Liver (tissue), 10 donors: ENCODE measurements at places on chromosomes 2 and 18. TPM values are rescaled to one million over a fixed set of nuclear protein-coding genes. Genes with fewer than 3 reads are reported as not detected.

GRCh38 chr2:9345343-9345742 lies 78.0 kb downstream of the ITGB1BP1 start:
- no peak for DNase-seq

POTEJ gene
- polyA plus RNA-seq, result not detected

- DNase-seq, result no peak
Measured at GRCh38 chr2:236943841-236944513, 141.7 kb upstream of the COPS8 start.

- peak; percentile 40 for DNase-seq
Measured at GRCh38 chr2:28750316-28751251, 1.0 kb upstream of the PPP1CB start.

SLC38A11 gene
- 0.54 TPM for polyA plus RNA-seq

- DNase-seq, result no peak
Measured at GRCh38 chr2:209416913-209417312, 6.9 kb upstream of the MAP2 start.

DNA sequence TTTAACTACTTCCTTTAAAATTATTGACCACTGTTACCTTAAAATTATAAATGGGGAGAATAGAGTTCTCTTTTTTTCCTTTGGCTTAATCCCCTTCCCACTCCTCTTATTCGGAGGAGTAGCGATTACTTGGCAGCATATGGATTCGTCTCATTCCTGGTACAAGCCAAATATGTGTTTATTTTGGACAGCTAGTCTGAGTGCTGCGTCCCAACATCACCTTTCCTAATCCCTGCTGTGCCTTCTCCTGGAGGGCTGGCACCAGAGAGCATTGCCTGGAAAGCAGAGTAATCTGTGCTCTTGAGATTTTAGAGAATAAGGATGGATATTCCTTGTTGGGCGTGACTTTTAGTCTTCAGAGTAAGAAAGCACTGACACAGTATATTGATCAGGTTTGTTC lies 185.6 kb downstream of the AGAP1 start:
- no peak for DNase-seq

DNA sequence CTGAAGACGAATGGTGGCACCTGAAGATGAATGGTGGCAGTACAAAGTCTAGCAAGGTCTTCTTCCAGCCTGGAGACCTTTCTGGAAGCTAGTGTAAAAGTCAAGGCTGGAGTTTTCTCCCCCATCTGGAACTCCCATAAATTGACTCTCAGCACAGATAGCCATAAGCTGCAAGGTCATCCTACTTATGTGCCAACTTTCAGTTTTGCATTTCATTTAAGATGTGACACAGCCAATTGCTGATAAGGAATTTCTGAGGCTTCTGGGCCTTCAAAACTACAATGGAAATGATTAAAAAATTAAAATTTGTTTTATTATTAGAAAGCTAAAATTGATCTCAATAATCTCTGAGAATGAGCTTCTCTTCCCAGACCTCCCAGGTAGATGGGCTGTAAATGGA lies 10.2 kb downstream of the XDH start:
- no peak for DNase-seq

CTIF gene
- polyA plus RNA-seq, result 11.2 TPM

DNA sequence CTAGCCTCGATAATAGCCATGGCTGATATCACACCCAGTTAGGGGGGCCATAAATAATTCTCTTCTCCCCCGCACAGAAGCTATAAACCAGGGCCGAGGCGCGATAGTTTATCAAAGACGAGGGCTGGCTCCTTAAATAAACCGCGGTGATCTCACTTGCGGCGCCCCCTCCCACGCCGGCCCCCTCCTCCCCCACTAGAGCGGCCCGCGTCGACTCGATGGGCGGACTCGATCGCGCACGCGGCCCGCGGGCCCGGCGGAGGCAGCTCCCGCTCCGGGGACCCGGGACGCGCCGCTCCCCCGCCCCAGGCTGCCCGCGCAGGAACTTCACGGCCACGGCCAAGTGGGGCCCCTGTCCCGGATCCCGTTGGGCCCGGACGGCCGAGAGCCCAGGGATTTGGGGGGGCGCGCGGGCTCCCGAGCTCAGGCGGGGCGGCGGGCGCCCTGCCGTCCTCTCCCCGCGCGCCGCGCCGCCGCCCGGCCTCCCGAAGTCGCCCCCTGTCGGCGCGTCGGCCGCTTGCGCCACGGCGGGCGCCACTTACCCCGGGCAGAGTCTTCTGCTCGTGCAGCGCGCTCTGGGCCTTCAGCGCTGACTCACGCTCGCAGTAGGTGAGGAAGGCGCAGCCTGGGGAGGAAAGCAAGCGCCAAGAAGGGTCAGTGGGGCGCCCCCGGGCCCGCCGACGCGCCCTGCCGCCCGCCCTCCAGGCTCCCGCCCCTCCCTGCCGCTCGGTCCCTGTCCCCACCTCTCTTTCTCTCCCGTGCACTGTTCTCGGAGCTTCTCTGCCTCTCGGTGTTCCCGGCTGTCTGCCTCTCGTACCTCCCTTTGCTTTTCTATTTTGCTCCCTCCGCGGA lies 80.4 kb downstream of the CELF4 start:
- no peak for DNase-seq

- DNase-seq, result no peak
Measured at GRCh38 chr2:112272669-112273068, 2.7 kb upstream of the ZC3H6 start.

- DNase-seq, result no peak
Measured at GRCh38 chr2:20381457-20381856, 30.8 kb upstream of the PUM2 start.

DNA sequence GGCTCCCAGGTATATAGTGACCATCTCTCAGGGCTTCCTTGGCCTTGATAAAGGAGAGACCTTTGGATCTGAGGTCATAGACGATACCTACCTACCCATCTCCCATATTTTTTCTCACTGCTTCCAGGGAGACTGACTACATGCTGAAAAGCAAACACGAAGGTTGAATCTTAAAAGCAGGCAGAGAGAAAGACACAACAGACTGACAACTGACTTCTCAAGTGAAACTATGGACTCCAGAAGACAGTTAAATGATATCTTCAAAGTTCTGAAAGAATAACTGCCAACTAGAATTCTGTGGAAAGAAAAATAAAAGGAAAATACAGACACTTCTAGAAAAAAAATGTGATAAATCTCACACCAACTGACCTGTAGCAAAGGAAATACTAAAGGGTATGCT lies 76.5 kb upstream of the HAAO start:
- DNase-seq, result no peak

DNA sequence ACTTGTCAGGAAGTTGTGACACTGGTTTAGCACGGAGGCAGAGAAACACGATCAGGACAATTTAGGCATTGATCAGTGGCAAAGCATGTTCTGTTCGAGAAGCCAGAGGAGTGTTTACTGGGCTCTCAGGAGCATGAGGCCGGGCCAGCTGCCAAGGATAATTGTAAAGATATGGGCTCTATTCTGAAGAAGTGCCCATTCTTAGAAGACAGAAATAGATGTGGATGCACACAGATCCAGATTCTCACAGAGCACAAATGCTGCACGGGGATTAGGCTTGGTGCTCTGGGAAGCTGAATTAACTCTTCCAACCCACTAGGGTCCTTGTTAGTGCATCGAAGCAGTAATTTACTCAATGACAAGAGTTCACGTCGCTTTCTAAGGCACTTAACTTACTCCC lies 16.2 kb downstream of the AFF3 start:
- DNase-seq, result no peak

DNA sequence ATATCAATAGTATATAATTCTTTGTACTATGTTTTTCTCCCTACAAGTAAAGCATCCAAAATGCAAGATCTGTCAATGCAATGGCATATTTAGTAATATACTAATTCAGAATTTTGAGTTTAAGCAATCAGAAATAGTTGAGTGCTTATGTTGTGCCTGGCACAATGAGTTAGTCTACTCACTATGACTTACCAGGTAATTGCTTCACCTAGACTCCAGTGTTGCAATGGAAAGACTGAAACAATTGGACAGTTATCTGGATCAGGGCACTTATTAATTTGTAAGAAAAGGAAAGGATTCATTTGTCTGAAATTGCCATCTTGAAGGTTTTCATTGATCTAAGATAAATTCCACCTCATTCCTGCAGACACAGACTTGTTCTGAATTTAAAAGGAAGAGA lies 97.6 kb upstream of the TCF4 start:
- no peak for DNase-seq

MBP gene
- 14.1 TPM for polyA plus RNA-seq

DNA sequence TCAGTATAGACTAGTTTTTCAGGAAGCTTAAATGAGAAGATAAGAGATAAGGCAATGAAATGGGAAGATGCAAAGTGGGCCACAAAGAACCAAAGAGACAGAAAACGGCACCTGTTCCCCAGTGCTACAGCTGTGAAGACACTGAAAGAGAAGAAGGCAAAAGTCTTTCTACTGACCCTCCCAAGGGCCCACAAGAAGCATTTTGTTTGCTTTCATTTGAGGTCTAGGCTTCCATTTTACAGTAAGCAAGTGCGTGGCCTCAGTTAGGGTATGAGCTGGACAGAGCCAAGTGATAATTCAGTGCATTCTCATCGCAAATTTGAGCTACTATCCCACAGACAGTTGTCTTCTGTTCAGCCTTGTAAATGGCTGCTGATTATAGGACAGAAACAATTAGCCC lies 53.4 kb upstream of the STK17B start:
- DNase-seq, result no peak

DNA sequence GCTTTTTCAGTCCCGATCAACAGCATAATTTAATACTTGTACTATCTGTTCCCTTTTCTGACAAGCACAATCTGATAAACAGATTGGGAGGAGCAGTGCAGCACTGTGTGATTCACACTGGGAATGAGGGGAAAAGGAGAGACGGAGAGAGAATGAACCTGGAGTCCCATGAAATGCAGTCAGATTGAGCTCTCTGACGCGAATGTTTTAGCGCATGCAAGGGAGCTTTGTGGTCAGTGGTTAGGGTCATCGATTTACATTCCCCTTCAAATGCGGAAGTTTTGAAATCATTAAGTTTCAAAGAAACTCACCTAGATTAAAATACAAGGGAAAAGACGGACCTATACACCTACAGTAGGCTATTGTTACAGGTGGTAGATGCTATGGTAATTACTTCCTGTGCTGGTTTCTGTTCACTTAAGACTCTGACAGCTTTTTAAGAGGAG lies 99.6 kb downstream of the KCTD1 start:
- no peak for DNase-seq

GRCh38 chr18:78768656-78769501 lies 210.7 kb upstream of the SALL3 start:
- DNase-seq, result peak; percentile 33

DNA sequence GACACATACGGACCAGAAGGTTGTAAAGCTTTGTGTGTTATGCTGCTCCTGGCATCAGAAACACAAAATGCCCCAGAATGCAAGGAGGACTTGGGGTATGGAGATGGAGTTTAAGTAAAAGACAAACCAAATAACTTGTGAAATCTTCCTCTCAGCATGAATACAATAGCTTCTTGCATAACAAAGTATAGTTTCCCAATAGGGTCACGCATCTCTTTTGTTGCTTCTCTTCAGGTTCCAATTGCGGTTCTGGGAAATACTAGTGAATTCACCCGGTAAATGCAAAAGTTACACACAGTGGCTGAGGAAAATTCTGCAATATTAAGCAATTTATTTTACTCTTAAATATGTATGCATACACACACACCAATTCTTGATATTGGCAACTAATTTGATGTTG lies 339.2 kb upstream of the EPHA4 start:
- no peak for DNase-seq

- peak; percentile 24 for DNase-seq
Measured at GRCh38 chr2:230899287-230899686, 25.8 kb downstream of the GPR55 start.

DNA sequence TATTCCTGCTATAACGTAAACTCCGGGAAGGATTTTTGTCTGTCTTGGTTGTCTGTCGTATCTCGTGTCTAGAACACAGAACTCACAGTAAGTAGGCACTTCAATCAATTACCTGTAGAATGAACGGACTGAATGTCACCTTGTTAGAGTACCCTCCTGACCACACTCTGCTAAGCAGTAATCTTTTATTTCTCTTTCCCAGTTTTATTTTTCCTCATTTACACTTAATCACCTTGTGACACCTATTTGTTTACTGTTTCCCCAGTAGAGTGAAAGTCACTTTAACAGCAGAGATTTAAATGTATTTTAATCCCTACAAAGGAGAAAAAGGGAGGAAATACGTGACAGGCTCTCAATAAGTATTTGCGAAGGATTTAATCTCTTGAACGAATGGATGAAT lies 514 bp upstream of the EPB41L5 start:
- no peak for DNase-seq

DNMT3A gene
- polyA plus RNA-seq, result 3.5 TPM
